ENCODE measurements at places on chromosomes 5 and 9.

DNA sequence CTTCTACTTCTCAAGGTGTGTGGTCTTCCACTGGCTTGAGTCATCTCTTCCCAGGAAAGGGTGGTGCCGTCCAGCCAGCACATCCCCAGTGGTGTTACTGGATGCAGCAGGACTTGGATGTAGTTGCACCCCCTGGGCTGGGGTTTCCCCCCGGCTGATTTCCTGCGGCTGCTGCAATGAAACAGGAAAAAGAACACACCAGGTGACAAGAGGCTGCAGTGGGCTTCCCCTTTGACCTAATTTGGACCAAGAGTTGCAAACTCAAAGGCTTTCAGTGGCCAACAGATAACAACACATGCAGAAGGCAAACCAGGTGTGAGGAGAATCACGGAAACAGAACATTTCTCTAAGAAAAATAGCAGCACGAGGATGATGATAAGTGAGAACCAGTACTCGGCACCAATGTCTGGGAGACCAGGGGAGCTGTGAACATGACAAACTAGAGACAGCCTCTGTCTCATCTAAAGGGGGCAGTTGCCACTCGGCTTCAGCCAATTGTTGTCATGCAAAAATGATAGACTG lies 83.7 kb downstream of the PDE6A start:
- DNase-seq: no peak

- DNase-seq: no peak
Observed at GRCh38 chr5:126577415-126577814, 17.6 kb downstream of the ALDH7A1 start.

DNA sequence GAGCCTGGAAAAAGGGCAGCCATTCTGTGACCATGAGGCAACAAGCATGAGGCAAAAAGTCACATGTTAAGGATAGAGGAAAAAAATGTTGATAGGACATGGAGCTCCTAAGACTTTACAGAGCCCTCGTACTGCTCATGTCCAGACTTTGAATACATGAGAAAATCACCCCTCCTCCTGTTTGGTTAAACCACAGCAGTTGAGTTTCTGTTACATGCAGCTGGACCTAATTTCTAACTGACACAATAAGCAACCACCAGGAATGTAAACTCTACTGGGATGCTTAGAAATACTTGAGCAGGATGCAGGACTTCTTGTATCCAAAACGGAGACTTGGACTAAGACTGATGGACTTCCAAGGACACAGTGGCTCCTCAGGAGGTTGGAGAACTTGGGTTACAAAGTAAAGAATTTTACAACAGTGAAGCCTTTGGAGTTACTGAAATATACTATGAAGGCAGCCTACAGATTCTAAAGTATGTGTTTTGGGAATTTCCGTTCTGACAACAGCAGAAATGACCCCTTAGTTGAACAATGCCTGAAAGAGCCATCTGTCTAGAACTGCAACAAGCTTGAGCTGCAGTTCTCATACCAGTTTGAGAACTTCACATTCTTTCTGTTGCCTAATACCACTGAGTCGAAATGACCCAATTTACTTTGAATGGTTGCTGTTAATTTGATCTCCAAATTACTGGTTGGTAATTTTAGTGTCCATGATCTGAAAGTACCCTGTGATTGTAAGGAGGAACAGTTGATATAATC lies 268.9 kb downstream of the PIK3R1 start:
- DNase-seq: no peak

DNA sequence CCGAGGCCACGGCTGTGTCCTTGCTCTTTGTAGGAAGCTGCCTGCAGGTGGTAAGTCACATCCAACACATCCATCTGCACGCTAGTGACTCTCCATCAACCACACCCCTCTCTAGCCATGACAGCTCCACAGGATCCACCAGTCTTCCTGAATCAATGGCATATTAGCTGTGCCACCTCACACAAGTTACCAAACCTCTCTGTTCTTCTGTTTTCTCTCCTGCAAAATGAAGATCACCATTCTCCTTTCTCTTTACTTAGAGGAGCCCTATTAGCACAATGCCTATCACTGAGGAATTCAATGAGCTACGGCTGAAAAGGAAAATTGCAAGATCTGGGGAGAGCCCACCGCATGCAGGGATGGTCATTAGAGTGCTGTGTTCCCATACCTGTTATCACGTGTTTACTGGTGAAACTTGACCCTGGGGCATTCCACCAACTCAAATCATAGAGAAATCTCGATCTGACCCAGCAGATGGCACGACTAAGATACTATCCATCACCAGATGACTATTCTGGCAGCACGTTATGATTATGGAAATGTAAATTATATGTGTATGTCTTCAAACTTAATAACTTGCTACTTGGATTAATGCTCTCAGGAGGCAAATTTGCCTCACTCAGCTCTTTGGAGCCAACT lies 20.9 kb downstream of the WHRN start:
- DNase-seq: no peak

- no peak for DNase-seq
Observed at GRCh38 chr5:31846934-31847333, 208.0 kb downstream of the PDZD2 start.

- no peak for DNase-seq
Observed at GRCh38 chr5:163504079-163504931, 1.1 kb upstream of the MAT2B start.

DNA sequence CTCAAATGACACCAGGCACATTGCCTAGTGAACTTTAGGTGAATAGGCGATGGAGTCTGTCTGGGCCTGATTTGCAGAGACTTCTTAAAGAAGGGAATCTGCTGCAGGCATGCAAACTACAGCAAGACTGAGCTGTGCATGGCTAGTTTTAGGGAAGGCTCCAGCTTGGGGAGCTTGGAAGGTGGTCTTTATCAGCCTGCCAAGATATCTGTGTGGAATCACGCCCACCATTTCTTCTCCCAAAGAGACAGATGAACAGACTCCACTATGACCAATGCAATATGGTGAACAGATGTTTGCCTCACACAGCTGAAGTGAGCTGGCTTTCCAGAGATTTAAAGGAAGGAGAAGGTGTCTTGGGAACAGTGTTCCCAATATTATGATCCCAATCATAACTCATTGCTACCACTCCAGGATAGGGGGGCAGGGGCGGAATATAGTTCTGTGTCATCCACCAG lies 129.0 kb upstream of the HMHB1 start:
- no peak for DNase-seq

GRCh38 chr9:17528859-17529258 lies 50.0 kb upstream of the SH3GL2 start:
- no peak for DNase-seq

GRCh38 chr5:132269635-132270334 lies 12.3 kb downstream of the PDLIM4 start:
- DNase-seq: no peak

DNA sequence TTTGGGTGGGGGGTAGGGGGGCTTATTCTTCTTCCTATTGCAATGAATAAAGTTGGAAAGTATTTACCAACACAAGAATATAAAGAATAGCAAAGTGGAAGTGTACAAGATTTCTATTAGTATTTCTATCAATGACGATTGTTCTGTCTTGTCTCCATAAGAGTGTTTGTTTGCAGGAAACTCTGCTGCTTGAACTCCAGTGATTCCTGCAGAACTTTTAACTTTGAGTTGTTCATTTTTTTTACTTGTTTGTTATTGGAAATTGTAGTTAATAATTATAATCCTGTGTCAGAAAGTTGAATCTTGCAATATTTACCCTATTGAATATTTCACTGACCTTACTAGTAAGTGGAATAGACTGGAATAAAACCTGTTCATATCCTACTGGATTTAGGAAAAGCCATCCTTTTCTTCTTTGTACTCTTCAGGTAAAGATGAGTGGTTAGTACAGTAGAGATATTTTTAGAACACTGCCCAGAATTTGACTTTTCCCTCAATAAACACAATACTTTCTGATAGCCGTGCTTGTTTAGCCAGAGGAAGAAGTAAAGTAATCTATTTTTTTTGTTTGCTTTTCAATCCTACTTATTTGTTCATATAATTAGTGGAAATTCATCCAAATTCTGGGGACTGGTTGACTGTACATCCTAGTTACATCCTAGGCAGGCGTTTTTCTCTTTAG lies 340.4 kb downstream of the TENT4A start:
- no peak for DNase-seq

- DNase-seq: no peak
Observed at GRCh38 chr9:75992482-75993206, 102.2 kb downstream of the PCSK5 start.

DNA sequence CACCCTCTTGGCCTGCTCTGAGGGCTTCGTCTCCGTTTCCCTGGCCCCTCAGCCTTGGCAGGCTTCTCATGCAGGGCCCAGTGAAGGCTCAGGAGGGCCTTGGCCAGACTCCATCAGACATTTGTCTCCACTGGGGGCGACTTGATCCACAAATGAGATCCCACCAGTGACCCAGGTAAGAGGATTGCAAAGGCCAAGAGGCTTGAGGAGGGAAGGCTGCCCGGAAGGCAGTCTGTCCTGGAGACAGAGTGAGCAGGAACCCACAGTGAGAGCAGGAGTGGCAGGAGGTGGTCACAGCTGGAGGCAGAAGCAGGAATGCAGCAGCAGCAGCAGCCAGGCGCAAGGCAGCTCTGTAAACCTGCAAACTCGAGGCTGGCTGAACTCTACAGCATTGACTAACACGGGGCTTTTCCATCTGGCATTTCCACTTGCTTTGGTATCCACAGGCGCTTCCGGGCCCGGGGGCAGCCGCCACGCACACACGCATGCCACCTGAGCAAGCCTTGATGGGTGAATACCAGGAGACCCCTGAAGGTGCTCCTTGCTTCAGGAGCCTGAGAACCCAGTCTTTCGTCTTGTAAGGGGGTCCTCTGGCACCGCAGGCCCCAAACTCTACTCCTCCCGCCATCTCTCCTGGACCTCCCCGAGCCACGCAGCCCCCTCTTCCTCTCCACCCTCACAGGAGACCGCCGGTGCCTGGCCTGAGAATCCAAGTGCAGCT lies 14.7 kb downstream of the MGAT1 start:
- no peak for DNase-seq

DNA sequence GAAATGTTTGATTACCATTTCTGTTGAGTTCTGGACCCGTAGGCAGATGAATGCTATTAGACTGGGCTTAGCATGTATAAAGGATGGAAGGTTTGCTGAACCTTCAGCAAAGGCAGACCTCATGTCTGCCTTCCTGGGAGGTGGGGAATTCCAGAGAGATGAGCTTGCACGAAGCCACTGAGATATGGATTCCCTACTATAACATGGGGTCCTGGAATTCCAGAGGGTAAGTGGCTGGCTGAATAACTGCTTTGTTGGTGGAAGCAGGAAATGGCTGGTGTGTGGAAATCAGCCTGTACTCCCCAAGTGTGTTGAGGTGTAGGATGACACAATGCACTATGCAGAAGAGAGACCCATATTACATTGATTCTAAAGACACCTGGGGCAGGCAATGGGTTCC lies 526.4 kb downstream of the CTNND2 start:
- DNase-seq: no peak

- no peak for DNase-seq
Observed at GRCh38 chr9:36448017-36448416, 47.9 kb upstream of the RNF38 start.

GRCh38 chr5:83913593-83913992 lies 192.9 kb upstream of the HAPLN1 start:
- DNase-seq: no peak

- no peak for DNase-seq
Observed at GRCh38 chr5:174176511-174176910, 131.0 kb downstream of the NSG2 start.

DNA sequence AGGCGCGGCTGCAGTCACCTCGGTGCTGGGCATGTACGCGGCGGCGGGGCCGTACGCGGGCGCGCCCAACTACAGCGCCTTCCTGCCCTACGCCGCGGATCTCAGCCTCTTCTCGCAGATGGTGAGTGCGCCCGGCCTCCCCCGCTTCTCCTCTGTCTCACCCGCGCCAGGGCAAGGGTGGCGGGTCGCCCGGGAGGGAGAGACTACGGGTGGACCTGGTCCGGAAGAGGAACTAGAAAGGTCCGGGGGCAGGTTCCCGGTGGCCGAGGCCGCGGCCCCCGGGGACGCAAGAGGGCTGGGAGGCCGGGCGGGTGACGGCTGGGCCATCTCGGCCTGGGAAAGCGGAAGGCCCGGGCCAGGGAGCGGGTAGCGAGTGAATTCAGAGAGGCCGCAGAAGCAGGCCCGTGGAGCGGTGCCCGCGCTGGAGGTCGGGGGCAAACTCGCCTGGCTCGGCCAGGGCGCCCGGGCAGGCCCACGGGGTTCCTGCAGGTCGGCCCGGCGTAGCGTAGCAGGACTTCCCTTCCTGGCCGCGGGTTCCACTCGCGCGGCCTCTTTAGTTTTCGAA lies 711 bp downstream of the IRX1 start:
- no peak for DNase-seq

DNA sequence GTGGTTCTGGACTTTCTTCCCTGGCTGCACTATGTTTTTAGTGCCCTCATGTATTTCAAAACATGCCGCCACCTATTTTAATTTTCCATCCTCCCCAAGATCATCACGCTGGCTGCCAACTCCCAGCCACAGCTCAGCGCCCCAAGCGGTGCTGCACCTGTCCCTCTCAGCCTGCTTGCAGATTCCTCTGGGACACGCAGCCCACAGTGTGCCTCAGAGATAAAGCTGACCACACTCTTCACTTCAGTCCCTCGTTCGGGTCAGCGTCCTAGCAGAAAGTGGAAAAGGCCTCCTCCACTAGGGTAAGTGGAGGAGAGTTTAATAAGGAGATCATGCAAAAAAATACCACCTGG lies 56.2 kb upstream of the CKS2 start:
- no peak for DNase-seq

DNA sequence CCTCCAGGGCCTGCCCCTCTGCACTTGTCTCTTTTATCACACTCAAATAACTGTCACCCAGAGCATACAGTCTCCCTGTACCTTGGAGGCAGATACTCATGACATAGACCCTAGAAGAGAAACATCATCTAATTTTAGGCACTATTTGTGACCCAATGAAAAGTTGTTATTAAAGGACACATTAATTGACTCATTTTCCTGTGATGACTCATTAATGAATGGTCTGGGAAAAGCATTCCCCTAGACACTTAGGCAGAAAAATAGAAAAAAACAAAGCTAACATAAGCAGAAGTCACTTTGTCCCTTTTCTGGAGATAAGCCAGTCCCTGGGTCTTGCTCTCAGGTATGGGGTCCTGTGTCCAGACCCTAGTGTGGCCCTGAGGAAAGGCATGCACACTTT lies 15.0 kb downstream of the TRPC7 start:
- no peak for DNase-seq

- no peak for DNase-seq
Observed at GRCh38 chr9:133950629-133951111, 41.5 kb downstream of the VAV2 start.

GRCh38 chr9:99352826-99353225 lies 130.7 kb downstream of the SEC61B start:
- DNase-seq: no peak

- no peak for DNase-seq
Observed at GRCh38 chr9:26949637-26950069, 2.6 kb upstream of the PLAA start.

Measured in NCI-H1417 treated with DMSO at 0.1 percent for 48 hours (cell line).